Bone marrow (tissue), 2 donors: ENCODE measurements at places on chromosomes 7 and 10.

DNA sequence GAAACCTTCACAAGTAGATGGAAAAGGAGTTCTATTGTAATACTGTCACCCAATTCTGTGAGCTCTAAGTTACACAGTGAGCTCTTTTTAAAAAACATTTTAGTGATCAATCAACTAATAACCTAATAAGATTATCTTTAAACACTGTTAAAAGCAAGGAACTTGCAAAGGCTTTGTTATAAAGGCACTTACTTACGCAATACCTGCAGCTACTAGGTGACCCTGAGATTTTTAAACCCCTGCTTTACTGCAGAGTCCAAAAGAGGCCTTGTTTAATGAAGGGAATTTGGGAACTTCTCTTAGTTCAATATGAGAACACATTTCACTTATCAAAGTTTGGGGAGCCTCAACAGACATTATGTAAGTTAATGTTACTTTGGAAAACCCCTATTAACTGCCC, 53.3 kb downstream of the P4HA1 start:
- DNase-seq, result no peak

DNA sequence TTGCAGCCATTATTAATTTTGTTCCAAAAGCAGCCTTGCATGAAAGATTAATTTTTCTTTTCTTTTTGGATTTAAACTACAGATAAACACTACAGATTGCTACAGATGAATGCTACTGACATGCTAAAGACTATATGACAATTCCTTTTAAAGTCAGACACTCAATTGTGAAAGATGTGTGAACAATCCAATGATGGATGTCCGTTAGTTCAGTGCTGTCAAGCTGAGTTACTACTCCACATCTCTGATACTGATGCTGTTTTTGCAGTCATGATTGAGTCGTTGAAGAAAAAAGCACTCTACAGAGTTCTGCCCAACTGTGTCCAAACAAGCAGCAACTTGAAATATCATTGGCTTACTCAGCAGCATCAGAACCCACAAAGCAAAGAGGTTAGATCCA, 146.8 kb downstream of the OTUD1 start:
- no peak for DNase-seq

DNA sequence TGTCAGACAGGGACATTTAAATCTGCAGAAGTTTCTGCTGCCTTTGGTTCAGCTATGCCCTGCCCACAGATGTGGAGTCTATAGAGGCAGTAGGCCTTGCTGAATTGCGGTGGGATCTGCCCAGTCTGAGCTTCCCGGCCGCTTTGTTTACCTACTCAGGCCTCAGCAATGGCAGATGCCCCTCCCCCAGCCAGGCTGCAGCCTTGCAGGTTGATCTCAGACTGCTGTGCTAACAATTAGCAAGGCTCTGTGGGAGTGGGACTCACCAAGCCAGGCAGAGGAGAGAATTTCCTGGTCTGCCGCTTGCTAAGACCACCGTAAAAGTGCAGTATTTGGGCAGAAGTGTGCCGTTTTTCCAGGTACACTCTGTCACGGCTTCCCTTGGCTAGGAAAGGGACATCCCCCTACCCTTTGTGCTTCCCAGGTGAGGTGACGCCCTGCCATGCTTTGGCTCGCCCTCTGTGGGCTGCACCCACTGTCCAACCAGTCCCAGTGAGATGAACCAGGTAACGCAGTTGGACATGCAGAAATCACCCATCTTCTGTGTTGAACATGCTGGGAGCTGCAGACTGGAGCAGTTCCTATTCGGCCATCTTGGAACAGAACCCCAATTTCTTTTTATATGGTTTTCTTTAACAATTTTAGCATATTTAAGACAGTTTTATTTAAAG, 28.4 kb upstream of the VWDE start:
- no peak for DNase-seq

DNA sequence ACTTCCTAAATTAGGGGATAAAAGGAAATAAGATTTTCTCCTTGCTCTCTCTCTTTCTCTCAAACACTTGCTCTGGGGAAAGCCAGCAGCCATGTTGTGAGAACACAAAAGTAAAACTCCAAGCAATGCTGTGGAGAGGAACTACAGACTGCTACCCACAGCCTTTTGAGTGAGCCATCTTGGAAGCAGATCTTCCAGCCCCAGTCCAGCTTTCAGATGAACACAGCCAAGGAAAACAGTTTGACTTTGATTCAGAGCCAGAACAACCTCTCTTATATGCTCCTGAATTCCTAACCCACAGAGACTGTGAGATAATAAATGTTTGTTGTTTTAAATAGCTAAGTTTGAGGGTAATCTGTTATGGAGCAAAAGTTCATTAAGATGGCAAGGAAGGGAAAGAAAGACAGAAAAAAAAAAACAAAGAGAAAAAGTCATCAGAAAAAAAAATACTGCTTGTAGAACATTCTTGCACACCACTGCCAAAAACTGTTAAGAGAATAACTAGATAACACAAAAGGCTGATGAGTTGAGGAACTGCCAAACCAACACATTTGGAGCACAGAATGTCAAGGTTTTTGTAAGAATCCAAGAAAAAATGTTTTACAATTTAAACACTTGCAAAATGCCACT, 20.9 kb upstream of the PRKAR2B start:
- no peak for DNase-seq

DNA sequence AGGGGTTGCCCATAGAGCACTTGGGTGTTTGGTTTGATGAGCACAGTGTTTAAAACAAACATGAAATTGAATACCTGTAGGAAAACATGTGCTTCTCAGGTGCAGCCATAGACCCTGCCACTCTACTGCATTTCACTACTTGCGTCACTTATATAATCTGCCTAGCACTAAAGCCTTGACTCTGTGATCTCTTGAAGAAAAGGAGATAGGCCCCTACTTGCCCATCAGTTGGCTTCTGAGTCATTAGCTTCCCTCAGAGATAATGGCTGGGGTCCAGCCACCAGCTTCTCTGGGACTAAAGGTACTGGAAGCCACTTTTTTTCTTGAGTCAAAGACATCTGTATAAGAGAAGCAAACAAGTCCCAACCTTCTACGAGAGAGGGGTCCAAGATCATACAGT, 45.9 kb upstream of the BTRC start:
- DNase-seq, result no peak

GRCh38 chr10:8193546-8193945, 139.1 kb downstream of the GATA3 start:
- DNase-seq, result no peak

- no peak for DNase-seq
These were observed 739.8 kb upstream of the AUTS2 start for GRCh38 chr7:68858497-68858896.
